Osteocyte (in vitro differentiated cells): ENCODE measurements at places on chromosomes 7 and 10.

- DNase-seq: no peak
Observed at GRCh38 chr7:24827589-24827988, 70.3 kb upstream of the GSDME start.

GRCh38 chr7:55326081-55326835 is 38.9 kb upstream of the LANCL2 start:
- no peak for DNase-seq

DNA sequence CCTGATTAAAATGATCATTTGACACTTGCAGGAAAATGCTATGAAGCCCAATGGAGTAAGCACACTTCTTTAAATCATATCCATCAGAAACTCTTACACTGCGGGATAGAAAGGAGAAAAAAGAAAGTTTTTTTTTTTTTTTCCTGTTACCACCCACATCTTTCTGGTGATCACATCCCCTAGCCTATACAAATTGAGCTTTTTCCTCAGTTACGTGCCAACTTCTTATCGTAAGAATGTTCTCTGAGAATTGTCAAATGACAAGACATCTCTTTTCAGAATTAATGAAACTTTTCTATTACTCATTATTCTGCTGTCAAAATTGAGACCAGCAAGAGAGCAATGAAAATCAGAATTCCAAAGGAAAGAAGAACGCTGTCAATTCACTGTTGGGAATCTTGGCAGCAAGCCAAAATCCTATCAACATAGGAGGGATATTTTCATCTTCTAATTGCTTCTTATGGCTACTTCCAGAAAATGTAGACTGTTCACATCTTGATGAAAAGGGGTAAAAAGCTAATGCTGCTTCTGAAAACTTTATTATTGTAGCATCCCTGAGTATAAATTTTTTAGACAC is 179.5 kb downstream of the ADAM12 start:
- DNase-seq: no peak

DNA sequence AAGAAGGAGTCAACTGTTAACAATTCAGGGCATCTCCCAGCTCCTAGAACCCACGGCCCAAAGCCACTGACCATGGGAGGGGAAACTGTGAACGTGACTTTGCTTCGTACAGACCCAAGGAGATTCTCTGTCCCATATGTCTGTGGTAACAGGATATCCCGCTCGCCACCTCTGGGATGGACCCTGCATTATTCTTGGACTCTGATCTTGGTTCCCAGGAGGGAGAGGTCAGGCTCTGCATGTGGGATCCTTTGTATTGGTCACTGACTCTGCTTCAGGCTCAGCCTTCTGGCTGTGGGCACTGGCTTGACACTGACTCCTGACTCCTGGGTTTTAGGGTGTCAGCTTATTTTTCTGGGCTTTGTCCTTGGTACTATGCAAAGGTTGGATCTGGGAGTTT is 13.5 kb upstream of the MBL2 start:
- no peak for DNase-seq

DNA sequence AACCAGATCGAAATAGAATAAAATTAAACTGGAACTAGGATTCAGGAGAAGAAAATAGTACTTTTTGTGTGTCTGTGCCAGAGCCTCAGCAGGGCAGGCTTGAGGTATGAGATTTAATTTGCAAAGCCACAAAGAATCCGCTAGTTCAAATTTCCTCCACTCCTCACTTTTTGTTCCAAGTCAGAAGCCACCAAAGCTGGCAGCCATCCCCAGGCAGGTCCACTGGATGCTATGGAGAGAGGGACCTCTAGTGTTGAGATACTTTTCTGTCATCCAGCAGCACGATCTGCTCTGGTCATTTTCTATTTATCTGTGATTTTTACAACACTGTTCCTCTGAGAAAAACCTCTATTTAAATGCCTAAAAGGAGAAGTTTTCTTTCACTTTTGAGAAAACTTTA is 147.9 kb upstream of the FRMD4A start:
- DNase-seq: peak; percentile 90

- DNase-seq: peak; percentile 87
Observed at GRCh38 chr7:128135515-128136214, 104.4 kb upstream of the LRRC4 start.

DNA sequence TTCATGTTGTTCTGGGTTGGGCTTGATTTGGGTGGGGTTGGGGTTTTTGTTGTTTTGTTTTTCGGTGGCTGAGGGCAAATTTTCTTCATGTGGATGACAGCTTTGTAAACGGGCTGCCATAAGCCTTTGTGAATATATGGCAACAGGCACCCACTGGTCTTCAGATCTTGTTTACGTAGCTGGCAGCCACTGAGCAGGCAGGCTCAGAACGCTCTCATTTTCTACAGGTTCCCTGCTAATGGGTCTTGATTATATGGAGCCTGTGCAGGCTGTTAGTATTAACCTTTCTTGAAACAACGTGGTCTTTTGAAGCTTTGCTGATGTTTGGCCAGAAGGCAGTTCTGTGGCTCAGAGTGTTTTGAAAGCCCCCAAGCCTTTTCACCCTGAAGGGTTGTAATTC is 199.7 kb downstream of the TNS3 start:
- no peak for DNase-seq

DNA sequence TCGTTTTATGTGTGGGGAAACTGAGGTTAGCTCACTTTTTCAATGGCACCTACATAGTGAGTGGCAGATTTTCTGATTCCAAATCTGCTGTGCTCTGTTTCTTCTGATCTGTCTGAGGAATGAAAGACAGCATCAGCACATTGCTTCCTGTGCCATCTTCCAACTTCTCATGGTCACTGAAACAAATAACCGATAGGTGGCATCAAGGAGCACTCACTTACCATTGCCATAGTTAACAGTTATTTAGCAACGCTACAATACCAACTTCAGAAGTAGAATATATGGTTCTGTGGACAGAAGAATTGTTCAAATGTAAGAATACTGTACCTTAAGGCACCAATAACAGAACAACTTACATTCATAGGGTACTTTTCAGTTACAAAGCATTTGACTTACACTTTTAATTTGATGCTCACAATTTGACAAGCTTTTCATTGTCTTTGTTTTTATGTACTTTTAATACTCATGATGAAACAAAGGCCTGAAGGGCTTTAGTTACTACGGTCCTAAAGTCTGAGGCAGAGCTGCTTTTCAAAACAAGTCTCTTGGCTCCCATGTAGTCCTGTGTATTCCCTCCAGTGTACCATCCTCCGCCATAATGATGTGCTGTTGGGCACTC is 228.9 kb upstream of the TCF7L2 start:
- DNase-seq: no peak

DNA sequence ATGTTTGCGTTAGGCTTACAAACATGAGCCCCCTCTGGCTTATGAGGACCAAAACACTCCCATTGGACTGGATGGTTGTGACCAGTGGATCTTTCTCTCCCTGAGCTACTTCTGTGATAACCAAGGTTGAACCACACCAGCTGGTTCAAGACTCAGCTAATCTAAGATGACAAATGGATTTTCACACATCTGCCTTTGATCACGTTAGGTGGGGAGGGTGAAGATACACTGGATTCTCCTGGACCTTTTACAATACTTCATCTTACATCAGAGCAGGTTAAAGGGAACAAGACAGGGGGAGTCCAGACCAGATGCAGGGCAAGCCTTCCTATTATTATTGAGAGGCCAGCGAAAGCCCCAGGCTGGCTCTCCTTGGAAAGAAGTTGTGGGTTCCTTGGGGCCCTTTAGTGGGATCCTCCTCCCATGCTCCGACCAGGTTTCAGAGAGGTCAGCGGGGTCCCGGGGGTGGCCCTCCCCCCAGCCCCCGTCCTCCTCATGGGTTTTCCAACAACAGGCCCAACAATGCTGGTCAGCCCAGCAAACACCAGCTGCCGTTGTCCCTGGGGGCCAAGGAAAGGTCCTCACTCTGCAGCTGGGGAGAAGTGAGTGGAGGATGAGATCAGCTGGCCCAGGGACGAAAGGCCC is 2.8 kb downstream of the GFRA1 start:
- no peak for DNase-seq

DNA sequence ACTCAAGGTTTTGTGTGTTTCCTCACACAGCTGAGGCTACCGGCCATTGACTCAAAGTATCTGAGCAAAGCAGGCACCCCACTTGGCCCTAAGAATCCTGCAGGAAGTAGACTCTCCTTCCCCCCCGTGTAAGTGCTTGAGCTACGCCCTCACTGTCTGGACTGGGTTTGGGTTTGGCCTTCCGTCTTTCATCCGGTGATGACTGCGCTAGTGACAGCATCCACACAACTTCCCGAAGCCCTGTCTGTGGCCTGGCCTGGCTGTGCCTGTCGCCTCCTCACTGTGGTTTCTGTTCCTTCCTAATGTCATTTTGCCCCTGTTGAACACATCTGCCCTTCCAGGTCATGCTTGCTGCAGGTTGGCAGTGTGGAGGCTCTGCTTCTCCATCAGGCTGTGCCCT is 14.5 kb downstream of the C7orf57 start:
- DNase-seq: no peak

DNA sequence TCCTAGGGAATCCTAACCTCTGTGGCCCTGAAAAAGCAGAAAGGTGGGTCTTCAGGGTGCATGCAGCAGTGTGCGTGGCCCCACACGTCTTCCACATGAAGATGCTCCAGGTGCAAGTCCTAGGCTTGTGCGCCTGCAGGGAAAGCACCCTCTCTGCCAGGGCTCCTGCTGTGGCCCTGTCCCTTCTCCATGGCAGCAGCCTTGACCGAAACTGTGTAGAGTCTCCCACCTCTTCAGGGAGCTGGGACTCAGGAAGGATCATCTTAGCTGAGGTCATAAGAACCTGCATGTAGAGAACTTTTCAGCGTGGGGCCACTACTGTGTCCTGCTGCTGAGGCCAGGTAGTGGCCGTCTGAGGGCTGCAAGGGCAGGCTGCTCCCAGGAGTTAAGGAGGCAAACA is 6.3 kb upstream of the CSGALNACT2 start:
- DNase-seq: peak; percentile 46

- DNase-seq: no peak
Observed at GRCh38 chr10:68105820-68106219, 3.5 kb upstream of the MYPN start.

- no peak for DNase-seq
Observed at GRCh38 chr10:100739517-100740368, 5.6 kb upstream of the PAX2 start.

- no peak for DNase-seq
Observed at GRCh38 chr10:70571636-70572439, 30.7 kb downstream of the PRF1 start.

DNA sequence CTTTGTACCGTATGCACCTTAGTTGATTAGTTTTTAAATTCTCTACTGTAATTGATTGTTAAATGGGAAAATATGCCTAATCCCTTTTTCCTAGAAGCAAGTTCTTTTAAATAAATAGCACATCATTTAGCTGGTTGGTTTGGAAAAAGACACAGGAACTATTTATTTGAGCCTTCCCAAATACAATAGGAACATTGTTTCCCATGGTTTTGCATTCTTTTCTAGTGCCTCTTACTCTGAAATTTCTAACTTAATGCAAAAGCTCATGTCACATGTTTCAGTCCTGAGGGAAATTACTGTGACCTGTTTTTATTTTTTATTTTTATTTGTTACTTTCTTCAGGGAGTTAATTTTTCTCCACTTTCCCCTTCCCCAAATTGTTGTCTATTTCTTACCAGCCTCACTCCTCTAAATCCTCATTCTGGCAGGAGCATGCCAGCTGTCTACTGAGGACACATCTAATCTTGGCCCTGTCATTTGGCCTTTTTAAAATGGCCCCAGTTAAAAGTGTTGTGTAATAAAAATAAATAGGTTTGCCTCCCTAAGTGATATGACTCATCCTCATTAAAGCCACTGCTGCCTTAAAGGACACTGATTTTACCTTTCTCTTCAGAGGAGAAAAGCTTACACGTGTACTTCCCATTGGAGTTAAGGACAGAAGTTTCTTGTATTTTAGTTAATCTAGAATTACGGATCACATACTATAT is 94.5 kb downstream of the PPP1R3A start:
- no peak for DNase-seq

- DNase-seq: no peak
Observed at GRCh38 chr7:3150027-3150426, 106.4 kb upstream of the CARD11 start.

DNA sequence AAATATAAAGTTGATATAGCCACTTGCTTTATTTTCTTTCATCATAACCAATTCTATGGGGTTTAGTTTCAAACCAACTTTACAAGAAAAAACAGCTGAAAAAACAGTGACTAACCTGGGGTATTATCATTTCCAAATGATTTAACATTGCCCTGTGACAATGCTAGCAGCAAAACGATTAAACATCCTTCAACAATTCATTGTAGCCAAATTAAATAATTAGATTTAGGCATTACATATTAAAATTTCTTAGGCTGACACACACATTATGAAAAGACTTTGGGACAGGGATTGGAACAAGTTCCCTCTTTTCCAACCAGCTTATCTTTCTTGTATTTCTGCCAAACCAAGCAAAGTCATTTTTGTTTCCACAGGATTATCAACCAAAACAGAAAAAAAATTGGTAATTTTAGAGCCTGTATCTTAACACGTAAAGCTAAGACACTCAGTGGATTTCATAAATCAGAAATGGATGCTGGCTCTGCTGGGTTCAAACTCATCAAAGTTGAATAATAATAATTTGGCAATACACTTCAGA is 84.0 kb downstream of the SEMA3D start:
- DNase-seq: no peak

GRCh38 chr7:156651474-156651873 is 10.9 kb downstream of the RNF32 start:
- no peak for DNase-seq

DNA sequence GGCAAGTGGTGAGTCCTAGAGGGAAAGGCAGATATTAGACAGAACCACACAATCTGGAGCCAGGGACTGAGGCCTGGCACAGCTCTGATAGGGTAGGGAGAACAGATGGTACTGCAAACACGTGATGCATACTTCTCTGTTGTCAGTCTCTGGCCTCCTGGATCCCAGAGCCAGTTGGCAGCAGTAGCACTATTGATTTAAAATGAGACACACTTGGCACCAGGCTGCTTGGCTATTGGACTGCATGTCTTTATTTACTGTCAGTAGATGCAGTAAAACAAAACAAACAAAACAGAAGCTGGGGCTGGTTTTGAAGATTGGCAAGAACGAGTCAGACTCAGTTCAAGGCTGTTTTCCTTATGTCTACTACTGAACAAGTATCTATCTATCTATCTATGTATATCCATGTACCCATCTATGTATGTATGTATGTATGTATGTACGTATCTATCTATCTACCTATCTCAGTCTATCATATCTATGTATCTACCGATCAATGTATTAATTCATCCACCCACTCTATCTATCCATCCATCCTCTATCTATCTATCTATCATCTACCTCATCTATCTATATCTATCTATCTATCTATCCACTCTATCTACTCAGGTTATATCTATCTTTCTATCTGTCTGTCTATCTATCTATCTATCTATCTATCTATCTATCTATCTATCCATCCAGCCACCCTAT is 23.4 kb upstream of the MGAM2 start:
- DNase-seq: no peak

DNA sequence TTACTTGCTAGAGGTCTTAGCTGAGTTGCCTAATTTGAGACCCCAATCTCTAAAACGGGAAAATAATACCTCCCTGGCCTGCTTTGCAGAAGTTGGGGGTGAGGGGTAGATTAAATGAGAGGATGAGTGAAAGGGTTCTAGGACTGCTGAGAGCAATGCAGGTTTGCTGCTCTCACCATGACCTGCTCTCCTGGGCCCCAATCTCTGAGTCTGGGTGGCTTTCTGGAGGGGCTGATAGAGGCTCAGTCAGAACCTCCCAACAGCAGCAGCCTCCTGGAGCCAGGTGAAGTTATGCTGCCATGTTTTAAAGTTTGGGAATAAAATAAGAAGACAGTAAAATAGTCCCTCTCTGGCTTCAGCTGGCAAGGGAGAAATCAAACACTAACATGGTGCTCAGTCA is 7.3 kb downstream of the UROS start:
- DNase-seq: no peak
